ENCODE measurements at places on chromosomes 13 and 19.
A peak's percentile ranks its signal among the peaks of the same experiment; 100 is the strongest.

- no peaks in the 10 kb centered on the region for H3K36me3 ChIP-seq
- no peak overlapping the region for H3K27ac ChIP-seq
- no peaks in the 10 kb centered on the region for H3K4me1 ChIP-seq
Measured at GRCh38 chr13:60210510-60211330, 47.0 kb upstream of the DIAPH3 start.

- no peak overlapping the region for H3K27ac ChIP-seq
- peaks cover 12% of the 10 kb centered on the region for H3K4me1 ChIP-seq
- ATAC-seq = no peak
- no peak overlapping the region for H3K4me3 ChIP-seq
- H3K27me3 ChIP-seq = no peaks in the 10 kb centered on the region
- H3K36me3 ChIP-seq = no peaks in the 10 kb centered on the region
Measured at GRCh38 chr13:29801737-29802305, 48.6 kb downstream of the UBL3 start.

DNA sequence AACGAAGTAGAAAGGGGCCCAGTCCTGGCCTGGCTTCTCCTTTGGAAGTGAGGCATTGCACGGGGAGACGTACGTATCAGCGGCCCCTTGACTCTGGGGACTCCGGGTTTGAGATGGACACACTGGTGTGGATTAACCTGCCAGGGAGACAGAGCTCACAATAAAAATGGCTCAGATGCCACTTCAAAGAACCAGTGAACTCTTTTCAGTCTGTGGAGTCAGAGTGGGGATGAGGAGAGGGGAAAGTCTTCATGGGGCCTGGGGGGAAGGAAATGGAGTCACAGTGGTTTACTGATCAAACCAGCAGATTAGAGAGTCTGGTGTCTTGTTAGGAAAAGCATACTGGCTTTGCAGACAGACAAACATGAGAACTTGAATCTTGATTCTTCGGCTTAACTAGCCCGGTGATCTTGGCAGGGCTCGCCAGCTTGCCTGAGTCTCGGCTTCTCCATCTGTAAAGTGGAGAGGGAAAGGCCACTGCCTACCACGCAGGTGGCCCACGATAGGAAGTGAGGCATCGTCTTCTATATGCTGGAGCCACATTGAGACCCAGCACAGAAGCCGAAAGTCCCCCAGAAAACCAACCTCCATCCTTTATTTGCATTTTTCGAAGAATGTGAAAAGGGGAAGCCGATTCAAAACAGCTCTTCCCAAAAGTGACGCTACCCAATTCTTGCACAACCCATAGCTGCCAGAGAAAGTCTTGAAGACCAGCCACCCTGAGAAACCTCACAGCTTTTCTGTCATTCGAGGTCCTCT, at the start of gene FFAR1:
Gene FFAR1 (plus strand): TSS at position 732 of the 759 bp plus-strand sequence. CDS start 3,650 bp downstream, outside the sequence.
- H3K36me3 ChIP-seq = peaks cover 34% of the 10 kb centered on the region
- H3K27ac ChIP-seq = peak within 1 kb of the TSS; percentile 96
- no peaks in the 10 kb centered on the region for H3K27me3 ChIP-seq
- peak; percentile 85 for ATAC-seq
- peak within 1 kb of the TSS; percentile 59 for H3K4me3 ChIP-seq

GRCh38 chr13:102688306-102688973, 6.4 kb downstream of the METTL21C start:
- H3K4me1 ChIP-seq = no peaks in the 10 kb centered on the region
- H3K4me3 ChIP-seq = no peak overlapping the region
- ATAC-seq = no peak
- H3K27ac ChIP-seq = no peak overlapping the region

DNA sequence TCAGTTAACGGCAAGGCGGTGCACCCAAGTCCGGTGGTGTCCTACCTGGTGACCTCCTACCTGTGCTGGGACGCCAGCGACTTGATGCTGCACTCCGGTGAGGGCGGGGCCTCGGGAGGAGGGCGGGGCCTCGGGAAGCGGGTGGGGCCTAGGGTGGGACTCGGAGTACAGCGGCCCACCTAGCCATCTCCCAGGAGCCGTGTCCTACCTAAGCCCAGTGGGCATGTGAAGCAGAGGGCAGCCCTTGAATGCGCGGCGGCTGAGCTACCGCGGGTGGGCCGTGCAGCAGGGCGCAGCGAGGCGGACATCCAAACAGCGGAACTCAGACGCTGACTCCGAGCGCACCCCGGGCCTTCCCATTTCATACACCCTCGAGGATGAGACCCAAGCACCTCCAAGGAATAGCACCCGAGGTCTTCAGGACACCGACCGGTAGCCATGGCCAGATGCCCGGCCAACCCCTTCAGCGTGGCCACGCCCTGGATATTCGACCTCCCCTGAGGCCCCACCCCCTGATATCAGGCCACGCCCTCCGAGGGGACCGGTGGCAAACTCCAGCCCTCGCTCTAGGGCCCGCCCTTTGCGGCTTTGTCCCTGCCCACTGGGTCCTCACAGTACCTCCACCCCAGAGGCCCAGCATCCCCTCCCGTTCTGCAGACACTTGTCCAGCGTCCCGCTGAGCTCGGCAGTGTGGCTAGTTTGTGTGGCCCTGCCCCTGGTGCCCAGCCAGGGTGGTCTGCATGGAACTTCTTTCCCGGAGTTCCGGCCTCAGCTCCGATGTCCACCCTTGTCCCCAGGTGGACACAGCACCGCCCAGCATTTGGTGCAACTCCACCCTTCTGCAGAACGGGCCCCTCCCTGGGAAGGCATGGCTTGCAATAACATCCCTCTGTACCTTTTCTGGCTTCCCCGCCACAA, 5.4 kb downstream of the KLK1 start:
- H3K4me3 ChIP-seq = peak overlapping the region; percentile 71
- H3K27ac ChIP-seq = peak overlapping the region; percentile 75
- peaks cover 23% of the 10 kb centered on the region for H3K27me3 ChIP-seq
- peaks cover 71% of the 10 kb centered on the region for H3K4me1 ChIP-seq
- ATAC-seq = peak; percentile 75

DNA sequence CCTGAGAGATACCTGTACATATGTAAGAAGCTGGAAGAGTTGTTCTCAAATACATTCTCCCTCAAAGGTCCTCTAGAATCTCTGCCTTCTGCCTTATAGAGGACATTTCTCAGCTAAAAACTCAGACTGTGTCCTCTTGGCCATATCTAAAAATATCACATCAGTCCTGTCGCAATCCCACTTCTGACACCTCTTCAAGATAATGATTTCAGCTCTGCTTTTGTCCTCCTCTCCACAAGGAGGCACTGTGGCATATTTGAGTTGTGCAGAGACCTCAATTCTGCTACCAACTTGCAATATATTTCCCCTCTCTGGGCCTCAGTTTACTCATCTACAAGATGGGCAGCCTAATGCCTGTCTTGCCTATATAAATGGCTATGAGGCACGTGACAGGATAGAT, 16.6 kb downstream of the ADAMTS10 start:
- H3K27me3 ChIP-seq = peaks cover 83% of the 10 kb centered on the region
- peaks cover 15% of the 10 kb centered on the region for H3K36me3 ChIP-seq
- H3K27ac ChIP-seq = no peak overlapping the region

DNA sequence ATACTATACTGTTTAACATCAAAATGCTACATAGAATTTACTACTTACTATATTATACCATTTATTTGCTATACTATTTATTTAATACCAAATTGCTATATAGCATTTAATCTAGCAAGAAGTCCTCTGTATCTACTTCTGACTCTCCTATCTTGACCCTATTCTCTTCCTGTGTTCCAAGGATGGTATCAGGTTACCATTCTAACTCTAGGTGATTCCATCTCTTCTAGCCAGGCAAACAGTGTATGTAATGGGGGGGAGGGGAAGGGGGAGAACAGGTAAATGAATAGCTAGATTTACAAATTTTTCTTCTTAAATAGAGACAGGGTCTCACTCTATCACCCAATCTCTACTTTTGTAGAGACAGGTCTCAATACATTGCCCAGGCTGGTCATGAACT, 200.3 kb downstream of the DIAPH3 start:
- H3K36me3 ChIP-seq = no peaks in the 10 kb centered on the region
- H3K27me3 ChIP-seq = no peaks in the 10 kb centered on the region
- no peak overlapping the region for H3K4me3 ChIP-seq
- no peaks in the 10 kb centered on the region for H3K4me1 ChIP-seq

DNA sequence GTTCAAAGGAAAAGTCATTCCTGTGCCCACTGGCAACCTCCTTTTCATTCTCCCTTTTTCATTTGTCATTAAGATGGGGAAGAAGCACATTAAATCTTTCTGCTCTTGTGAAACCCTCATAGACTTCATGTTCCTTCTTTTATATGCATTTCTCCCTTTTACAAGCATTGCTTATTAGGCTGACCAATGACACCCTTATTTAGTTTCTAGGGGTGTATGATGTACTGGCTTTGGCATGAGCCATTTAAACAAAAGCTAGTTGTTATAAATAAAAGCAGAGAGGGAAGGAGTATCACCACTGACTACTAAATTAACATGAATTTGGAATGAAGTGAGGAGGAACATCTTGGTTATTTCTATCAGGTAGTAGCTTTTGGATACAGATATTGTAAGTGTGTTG, 68.2 kb upstream of the PCDH9 start:
- H3K27me3 ChIP-seq = no peaks in the 10 kb centered on the region
- no peaks in the 10 kb centered on the region for H3K4me1 ChIP-seq
- ATAC-seq = no peak
- no peak overlapping the region for H3K4me3 ChIP-seq

DNA sequence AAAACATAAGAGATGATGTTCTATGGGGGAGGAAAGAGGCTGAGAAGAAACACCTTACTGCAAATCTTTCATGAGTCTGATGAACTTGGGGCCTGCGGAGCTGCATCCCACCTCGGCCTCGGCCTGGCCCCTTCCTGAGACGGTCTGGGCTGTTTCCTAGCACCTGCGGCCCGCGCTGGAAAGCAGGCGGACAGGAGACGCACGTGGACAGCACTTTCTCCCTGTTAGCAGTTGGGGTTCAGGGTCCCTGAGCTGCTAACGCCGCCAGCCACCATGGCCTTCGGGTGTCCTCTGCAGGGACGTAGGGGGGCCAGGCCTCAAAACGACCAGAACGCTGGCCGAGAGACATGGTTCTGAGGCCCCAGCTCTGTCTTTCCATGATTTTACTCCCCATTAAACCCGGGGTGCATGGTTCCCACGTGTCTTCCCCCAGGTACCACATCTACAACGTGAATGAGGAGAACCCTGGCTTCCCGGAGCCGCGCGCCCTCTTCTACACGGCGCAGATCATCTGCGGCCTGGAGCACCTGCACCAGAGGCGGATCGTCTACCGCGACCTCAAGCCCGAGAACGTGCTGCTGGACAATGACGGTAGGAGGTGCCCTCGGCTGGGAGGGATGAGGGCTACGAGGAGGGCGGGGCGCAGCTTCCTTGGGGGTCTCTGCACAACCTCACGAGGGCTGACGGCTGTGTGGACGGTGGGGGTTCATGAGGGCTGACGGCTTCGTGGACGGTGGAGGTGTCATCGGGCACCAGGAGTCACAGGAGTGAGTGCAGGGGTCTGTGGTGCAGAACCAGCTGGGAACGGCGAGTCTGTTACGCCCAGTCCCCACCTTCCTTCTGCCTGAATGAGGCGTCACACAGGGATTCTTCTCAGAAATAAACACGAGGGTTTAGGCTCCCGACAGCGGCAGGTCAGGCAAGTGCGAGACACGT, 4.3 kb downstream of the GRK1 start:
- no peaks in the 10 kb centered on the region for H3K36me3 ChIP-seq
- no peak for ATAC-seq
- H3K27ac ChIP-seq = no peak overlapping the region
- H3K4me1 ChIP-seq = no peaks in the 10 kb centered on the region
- no peak overlapping the region for H3K4me3 ChIP-seq

DNA sequence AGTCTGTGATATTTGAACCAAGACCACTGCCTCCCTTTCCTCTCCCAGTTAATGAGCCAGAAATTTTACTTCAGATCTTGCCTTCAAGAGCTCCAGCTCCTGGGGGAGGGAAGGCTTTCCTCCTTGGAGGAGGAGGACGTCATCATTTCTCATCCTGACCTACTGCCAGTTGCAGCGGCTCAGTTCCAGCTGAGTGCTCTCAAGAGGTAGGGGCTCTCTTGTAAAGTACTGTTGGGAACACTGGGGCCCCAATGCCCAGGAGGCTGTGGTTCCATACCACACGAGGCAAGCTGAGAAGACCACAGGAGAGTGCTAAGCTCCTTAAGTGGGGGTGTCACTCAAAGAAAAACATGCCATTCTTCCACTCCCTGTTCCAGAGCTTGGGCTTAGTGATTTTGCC, 36.2 kb downstream of the METTL21C start:
- no peaks in the 10 kb centered on the region for H3K27me3 ChIP-seq
- ATAC-seq = no peak
- peaks cover 42% of the 10 kb centered on the region for H3K36me3 ChIP-seq

DNA sequence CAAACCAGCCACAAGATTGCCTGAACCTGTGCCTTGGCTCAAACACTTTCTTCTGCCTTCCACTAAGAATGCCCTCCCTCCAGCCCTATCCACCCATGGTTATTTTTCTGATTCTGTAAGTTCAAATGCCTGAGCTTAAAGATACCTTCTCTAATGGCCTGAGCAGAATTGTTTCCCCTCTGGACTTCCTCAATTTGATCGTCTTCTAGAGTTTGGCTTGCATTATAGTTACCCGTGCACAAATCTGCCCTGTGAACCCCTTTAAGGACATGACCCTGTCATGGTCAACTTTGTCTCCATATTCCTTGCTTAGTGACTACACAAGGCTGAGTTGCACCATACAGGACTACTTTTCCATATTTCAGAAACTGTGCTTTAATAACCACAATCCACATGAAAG, 481.0 kb downstream of the FOXO1 start:
- H3K4me3 ChIP-seq = no peak overlapping the region
- no peak overlapping the region for H3K27ac ChIP-seq
- peak; percentile 34 for ATAC-seq

DNA sequence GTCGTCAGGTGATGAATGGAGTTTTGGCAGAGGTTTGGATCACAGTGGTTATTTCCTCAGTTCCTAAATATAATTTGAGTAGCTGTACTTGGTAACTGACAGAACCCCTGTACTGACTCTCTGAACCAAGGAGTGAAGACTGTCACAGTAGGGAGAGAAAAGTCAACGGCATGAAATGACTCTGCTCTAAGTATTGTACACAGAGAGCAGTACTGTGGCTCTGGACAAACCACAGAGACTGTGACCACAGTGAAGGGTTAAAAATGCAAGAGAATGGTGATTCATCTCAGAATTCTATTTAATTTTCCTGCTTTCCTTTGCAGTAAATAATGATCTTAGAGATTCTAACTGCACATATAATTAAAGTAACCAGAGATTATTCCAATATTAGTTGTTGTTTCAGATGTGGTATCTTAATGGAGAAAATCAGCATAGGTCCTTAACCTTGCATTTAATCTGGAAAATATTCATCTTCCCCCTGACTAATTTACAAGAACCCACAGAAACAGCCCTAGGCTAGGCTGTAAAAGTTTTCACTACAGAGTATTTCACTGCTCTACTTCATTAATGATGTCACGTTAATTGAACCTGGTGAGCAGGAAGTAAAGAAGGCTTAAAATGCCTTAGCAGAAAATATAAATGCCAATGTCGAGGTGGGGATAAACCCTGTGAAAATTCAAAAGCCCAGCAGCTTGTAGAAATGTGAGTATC, 221.9 kb downstream of the LIG4 start:
- H3K4me3 ChIP-seq = no peak overlapping the region
- H3K27ac ChIP-seq = no peak overlapping the region
- no peaks in the 10 kb centered on the region for H3K36me3 ChIP-seq
- no peaks in the 10 kb centered on the region for H3K27me3 ChIP-seq
- H3K4me1 ChIP-seq = no peaks in the 10 kb centered on the region
